ENCODE measurements at places on chromosomes 2 and 18.

DNA sequence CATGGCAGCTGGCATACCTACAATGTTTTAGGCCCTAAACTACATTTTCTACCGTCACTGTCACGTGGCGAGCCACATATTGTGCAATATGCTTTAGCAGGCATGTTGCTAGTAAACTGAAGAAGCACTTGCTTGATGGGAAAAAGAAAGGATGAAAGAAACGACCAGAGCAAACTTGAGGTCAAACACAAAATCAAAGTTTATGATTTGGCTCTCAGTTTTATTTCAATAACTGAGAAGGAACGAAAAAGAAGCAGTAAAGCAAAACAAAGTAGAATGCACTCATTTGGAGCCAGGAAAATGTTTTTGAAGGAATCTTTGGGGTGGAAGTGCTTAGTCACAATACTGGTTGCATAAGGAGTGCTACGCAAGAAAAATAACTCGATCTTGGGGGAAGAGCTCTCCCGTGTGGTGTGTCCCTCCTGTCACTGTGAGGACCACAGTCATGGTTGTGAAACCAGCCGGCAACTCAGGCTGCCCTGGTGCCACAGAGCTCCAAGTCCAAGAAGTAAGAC lies 349.8 kb downstream of the RBM43 start:
- no peak for DNase-seq

DNA sequence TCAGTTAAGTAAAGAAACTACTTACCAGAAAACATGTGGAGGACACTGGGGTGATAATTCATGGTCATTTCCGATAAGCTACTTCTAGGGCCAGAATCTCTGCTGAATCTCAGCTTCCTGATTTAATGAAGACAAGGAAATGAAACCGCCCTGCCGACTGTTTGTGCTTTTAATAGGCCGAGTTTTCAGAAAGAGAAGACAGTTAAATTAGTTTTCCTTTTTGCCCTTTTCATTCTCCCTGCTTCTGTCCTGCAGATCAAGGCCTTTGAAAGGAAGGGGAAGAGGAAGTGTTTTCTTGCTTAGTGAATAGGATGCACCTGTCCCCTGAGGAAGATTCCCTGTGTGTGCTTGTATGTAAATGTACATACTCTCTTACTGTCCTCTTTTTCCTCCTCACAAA lies 126.6 kb downstream of the SH3RF3 start:
- DNase-seq, result no peak

DNA sequence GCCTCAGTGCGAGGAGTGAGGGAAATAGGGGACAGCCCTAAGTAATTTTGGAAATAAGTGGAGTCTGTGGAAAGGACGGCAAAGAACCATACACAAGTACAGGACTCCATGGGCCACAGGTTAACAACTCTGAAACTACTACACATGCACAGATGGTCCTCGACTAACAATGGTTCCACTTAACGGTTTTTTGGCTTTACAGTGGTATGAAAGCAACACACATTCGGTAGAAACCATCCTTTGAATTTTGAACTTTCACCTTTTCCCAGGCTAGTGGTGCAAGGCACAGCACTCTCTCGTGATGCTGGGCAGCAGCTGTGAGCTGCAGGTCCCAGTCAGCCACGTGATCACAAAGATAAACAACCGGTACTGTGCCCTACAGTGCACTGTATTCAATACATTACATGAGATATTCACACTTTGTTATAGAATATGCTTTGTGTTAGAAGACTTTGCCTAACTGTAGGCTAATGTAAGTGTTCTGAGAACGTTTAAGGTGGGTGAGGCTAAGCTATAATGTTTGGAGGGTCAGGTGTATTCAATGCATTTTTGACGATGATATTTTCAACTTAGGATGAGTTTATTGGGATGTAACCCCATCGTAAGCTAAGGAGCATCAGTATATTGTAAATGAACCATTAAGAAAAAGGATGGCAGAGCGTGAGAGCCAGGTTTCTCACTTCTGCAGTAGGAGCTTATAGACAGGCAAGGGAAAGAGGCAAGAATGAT lies 44.6 kb downstream of the TBC1D8 start:
- no peak for DNase-seq

GRCh38 chr2:237208373-237209260 lies 122.9 kb downstream of the COPS8 start:
- no peak for DNase-seq

DNA sequence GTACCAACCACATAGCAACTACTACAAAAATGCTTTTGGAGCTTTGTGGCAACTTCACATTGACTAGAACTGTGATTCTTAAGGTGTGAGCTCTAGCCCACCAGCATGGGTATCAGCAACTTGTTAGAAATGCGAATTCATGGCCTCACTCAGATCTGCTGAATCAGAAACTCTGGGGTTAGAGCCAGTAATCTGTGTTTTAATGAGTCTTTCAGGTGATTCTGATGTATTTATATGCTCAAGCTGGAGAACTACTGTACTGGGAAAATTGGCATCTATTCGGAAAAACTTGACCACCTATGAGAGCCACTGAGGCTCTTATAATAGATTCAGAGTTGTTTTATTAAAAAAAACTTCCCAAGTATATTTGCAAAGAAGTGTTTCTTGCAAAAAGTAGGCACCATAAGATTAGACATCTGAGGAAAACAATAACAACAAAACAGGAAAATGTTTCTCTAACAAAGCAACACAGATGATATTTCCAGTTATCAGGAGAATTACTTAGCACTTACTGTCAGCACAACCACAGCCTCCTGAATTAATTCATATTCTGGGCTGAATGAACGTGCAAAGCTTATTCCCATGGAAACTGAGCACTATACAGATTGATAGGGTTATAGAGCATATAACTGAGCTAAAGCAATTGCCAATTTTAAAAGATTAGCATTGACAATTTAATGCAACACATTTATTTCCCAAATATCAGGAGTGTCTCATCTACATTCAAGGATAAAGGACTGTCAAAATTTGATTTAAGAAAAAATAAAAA lies 71.6 kb downstream of the NCKAP5 start:
- no peak for DNase-seq
